ENCODE measurements at places on chromosomes 7 and 10.

GRCh38 chr7:26078437-26079336 is 73.3 kb upstream of the NFE2L3 start:
- peak; percentile 78 for DNase-seq

DNA sequence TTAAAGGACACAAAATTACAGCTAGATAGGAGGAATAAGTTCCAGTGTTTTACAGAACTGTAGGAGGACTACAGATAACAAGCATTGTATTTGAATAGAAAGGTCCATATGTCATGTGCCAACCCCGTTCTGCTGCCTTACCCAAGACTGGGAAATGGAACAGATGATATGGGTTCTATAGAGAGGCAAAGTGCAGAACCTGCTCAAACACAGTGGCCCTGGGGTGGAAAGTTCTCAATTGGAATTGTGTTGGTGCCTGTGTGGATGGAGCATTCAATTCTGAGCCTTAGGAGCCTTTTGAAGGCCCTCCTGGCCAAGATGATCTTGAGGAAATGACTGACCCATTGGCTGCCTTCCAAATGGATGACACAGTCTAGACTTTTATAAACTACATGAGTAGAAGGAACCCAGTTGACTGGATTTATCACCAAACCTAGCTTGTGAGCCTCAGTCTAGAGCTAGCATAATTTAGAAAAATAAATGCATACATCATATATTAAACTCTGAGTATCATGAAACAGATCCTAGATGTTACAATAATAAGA is 4.1 kb upstream of the PRSS1 start:
- DNase-seq = no peak

GRCh38 chr10:102930720-102931119 is 12.6 kb downstream of the CNNM2 start:
- no peak for DNase-seq

DNA sequence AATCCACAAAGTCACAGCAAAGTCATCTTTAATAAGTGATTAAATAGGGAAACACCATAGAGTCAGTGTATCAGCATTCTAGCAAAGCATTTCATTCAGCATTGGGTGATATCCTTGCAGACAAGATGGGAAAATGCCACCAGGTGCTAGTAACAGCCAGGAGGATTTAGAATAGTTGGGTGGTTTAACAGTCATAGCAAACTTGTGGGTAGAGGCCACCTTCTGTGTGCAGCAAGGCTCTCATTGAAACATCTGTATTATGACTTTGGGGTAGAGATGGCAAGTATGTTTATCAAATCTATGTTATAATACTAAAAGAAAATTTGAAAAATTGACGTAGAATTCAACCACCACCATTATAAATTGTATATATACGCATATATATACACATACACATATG is 26.4 kb upstream of the ADO start:
- DNase-seq = no peak

DNA sequence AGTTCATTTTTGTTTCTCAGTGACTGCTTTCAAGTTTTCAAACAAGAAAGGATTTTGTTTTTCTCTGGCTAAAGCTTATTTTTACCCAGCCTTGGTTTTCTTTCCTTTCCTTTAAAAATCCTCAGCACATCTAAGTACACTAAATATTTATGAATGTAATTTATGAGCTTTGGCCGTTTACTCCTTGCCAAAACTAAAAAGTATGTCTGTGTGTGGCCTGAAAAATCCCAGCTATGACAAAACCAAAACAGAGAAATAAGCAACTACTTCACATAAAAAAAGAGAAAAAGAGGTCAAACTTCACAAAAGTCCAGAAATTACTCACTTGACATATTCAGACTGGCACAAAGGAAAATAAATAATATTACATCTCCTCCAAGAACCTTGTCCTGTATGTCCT is 365.1 kb upstream of the NFE2L3 start:
- no peak for DNase-seq

DNA sequence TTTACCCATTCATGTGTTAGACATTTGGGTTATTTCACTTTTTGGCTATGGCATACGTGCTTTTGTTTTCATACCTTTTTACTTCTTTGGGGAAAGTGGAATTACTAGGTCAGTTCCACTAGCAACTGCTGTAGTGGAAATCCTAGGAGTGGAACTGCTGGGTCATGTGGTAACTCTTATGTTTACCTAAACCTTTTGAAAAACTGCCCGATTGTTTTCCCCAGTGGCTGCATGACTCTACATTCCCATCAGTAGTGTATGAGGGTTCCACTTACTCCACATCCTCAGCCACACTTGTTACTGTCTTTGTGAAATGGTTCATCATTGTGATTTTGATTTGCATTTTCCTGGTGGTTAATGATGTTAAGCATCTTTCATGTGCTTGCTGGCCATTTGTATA is 82.3 kb downstream of the TAX1BP1 start:
- no peak for DNase-seq

DNA sequence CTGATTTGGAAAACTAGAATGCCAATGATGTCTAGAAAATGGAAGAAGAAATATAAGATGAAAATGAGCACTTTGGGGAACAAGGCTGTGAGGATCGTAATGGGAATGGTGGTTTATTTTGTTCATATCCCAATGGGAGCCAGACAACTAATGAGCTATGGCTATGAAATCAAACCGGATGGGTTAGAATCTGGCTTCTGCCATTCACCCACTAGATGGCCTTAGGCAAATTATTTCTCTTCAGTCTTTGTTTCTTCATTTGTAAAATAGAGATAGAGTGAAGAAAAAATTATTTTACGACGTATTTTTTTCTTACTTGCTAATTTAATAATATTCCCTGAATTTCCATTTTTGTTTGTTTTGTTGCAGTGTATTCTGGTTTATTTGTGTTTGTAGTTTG is 572.1 kb upstream of the IGFBP3 start:
- no peak for DNase-seq

DNA sequence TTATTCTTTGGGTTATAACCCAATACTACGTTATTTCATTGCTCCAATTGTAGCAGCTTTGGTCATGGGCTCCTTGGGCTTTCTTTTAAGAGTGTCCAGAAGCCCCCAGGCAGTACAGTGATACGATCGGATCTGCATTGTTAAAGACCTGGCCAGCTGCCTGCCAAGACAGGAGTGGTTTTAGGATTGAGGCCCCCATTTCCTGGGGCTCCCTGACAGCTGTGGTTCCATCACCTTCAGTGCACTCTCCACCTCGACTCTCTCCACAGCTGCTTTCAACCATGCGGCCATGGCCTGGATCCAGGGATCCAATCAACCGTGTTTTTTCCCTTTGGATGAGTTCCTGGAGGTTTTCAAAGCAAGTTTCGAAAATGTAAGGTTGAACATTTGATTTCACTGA is 123.4 kb upstream of the BTBD16 start:
- DNase-seq = no peak

DNA sequence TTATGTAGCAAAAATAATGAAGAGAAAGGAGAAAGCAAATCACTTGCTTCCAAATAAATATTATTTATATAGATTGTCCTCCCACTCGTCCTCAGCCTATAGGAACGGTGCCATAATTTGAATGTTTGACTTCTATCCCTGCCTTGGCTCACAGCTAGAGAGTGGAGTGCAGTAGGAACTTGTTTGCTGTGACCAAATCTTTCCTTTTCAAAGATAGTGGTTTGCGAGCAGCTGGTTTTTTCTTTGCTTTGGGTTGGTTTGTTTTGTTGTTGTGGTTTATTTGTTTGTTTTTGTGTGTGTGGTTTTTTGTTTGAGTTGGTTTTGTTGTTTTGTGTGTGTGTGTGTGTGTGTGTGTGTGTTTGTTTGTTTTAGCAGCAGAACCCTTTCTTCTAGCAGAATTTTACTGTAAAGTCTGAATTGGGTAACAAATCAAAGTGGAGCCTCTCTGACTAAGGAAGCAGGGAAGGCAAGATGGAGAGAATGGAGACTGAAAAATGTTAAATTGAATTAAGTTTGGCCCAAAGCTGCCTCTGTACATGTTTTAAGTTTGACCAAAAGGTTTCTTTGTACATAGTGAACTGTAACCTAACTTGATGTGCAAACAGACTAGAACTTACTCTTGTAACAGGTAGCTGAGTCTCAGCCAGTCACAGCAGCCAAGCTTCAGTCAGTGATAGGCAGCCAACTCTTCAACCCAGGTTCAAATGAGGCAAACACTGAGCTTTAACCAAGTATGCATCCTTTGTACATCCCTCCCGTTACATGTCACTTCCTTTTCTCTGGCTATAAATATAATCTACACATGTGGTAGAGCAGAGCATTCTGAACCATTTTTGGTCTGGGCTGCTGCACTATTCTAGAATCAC is 149.5 kb upstream of the LRGUK start:
- no peak for DNase-seq

DNA sequence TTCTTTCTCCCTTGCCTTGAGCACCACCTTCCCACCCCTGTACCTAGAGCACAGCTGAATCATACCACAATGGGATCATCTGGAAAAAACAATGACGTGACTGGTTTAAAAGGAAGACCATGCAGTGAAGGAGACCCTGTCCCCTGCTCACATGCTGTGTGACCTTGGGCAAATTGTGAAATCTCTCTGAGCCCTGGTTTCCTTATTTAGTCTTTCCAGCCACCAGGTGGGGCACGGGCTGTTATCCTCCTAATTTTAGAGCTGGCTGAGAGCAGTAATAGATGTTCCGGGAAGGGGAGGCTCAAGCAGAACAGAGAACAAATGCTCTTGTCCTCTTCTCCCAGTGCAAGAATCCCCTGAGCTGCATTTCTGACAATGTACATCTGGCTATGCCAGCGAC is 198.3 kb downstream of the RPS24 start:
- DNase-seq = no peak

DNA sequence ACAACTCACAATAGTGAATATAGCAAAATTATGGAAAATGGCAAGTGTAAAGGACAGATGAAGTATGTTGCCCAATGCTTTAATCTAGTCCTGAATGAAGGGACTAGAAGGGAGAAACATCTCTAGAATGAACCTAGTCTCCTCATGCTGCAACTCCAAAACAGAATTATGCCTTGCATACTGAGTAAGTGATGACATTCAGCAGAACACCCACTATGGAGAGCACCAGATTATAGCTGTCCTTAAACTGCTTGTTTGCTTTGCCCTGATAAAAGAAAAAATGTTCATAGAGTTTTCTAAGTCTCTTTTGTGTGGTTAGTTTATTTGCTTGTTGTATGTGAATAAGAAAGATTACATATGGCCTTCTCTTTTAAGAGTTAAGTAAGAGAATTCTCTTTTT is 7.8 kb upstream of the HGF start:
- DNase-seq = no peak

- no peak for DNase-seq
These were observed 501.9 kb upstream of the SEMA3D start for GRCh38 chr7:85688712-85689111.

DNA sequence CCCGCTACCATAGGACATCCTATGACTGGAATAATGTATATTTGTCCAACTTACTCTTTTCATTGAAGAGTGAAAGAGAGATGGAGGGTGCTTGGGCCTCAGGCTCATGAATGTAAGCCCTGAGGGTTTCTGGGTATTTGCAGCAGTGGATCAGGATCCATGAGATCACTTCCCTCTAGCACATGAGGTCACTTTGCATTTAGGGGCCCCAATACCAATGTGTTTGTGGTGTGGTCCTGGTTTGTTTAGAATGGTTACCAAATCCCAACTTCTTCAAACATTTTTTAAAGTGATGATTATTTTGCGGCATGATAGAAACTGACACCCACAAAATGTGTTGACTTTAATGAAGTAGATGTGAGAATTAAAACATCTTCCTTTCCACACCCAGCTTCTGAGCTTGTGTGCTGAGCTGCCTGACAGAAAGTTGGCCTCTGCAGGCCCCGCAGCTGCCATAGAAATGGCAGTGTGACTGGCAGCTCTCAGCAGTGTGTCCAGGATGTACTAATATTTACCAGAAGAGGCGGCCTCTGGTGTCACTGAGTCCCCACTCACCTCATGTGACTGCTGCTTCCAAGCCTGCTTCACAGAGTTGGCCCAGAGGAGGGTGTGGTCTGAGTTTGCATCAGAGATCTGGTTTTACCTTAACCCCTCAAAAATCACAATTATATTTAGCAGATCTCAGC is 447.6 kb upstream of the NPVF start:
- no peak for DNase-seq

- no peak for DNase-seq
These were observed 10.7 kb downstream of the TSPAN14 start for GRCh38 chr10:80464557-80465450.

DNA sequence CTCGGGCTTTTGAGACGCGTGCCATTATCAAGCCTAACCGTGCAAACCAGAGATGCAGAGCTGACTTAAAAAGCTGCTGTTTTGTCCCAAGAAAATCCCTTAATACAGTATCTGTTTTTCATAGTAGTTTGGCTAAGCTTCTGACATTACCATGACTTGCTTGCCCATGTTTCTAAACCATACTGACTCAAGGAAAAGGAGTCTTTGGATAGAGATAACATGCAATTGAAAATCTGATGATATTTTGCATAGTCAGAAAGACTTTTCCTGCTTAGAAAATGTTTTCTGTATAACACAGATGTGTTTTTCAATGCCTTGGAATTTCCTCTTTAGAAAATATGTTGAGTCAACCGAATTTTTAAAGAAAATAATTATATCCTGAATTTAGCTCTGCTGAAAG is 21.5 kb upstream of the AKR1E2 start:
- no peak for DNase-seq

All from stimulated activated CD4-positive, alpha-beta T cell treated with anti-CD3 and anti-CD28 coated beads, Interleukin-1b, Interleukin-23, amount 100 ng/mL, for 48 hours (primary cell).